Suppressor macrophage (primary cell): ENCODE measurements at places on chromosomes 2 and 18.

DNA sequence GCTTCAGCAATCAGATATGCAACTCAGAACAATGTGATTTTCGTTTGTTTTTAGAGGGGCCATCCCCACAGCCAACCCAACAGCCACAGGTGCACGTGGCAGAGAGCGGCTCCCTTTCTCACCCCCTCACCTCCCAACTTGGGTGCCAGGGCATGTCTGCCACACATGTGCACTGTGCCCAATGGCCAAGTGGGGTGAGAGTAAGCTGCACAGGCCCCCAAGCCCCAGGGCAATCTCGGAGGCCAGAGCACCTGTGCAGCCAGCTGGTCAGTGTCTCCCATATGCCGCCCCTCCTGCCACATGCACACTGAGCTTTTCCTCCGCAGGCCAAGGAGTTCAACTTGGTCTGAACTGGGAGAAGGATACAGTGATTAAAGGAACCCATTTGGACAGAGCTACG, 1130.2 kb downstream of the DSC3 start:
- DNase-seq: no peak

DNA sequence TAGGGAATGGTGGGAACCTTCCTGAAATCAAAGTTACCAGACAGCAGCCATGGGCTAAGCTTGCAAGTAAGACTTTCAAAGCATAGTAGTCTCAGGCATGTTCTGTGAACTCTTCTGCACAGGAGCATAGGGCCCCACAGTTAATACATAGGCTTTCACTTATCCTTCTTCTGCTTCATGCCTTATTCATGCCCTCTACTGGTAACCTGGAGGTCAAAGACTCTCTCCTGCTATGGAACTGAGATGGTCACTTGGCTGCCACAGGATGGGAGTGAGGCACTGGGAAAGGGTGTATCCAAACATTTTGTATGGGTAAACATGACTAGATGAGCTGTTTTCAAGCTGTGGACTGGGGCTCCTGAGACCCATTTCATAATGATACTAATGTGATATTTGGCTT, 49.1 kb upstream of the ZNF638 start:
- DNase-seq: peak; percentile 28

GRCh38 chr2:239570971-239571520, 170.2 kb upstream of the HDAC4 start:
- DNase-seq: no peak

DNA sequence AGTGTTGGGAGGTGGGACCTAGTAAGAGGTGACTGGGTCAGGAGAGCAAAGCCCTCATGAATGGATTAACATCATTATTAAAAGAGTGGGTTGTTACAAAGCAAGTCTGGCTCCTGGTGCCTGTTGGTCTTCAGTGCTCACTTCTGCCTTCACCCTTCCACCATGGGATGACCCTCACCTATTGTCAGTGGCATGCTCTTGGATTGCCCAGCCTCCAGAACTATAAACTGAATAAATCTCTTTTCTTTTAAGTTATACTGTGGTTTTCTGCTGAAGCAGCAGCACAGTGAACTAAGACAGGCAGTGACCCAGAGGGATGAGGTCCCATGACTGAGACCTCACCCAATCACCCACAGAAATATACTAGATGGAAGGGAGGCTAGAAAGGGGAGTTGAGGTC, 57.5 kb upstream of the ATL2 start:
- no peak for DNase-seq

- DNase-seq: no peak
Observed at GRCh38 chr2:9356261-9356660, 67.1 kb downstream of the ITGB1BP1 start.

DNA sequence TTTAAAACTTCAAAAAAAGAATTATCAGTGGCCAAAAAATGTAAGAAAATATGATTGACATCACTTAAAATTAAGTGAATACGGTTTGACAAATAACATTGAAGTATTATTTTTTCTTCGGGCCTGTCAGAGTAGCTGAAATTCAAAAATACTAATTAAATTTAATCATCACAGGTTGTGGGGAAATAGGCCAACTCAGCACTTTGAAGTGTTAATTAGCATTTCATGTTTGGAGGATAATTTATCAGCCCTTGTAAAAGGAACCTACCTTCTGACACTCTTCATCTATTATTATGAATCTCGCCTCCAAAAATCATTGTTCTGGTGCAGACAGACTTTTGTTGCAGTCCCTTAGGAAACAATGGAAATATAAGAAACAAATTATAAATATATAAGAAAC, 17.6 kb upstream of the OR6B3 start:
- DNase-seq: no peak

GRCh38 chr2:213057977-213058376, 93.4 kb downstream of the IKZF2 start:
- no peak for DNase-seq

- DNase-seq: no peak
Observed at GRCh38 chr18:27991391-27991790, 185.5 kb downstream of the CDH2 start.

GRCh38 chr2:88016086-88016959, at the start of gene RNU2-63P:
RNU2-63P (minus strand) TSS chr2:88016547.
- DNase-seq: peak; percentile 77

DNA sequence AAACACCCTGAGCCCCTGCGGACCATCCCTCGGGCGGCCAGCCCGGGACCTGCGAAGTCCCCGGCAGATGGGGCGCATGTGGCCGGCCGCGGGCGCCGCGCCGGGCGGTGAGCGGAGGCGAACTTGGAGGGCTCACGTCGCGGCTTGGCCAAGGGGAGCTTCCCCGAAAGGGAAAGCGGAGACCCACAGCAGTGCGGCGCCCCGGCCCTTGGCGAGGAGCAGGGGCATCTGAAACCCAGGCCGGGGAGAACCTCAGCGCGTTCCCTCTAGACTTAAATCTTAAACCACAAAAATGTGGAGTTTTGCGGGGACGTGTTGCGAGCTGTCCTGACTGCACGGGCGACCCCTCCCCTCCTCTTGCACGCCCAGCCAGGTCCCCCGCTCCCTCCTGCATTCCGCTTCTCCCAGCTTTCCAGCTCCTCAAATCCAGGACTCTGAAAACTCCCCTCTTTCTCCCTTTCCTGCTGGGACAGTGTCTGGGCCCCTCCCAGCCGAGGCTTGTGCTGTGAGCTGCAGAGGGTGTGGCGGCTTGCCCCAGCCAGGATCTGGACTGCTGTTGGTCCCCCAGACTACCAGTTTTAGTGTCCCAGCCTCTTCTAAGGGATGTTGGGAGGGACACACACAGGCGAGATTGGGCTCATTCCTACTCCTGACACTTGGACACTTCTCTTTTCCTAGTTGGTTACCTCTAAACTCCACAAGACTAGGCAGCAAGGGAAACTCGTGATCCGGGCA, 1.3 kb downstream of the FMNL2 start:
- DNase-seq: peak; percentile 69

DNA sequence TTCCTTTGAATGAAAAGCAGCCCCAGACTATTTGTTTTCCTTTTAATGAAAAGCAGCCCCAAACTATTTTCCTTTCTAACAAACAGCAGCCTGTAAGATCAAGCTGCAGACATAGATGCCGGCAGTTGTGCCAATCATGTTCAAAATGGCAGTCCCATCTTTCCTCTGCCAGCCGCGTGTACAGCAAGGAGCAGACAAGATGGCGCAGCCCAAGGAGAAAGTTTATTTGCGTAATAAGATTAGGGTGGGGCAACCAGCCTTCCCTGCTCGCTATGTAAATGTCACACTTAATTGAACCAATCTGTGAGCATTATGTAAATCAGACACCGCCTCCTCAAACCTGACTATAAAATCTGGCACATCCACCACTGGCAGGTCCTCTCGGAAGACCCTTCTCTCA, 226.0 kb downstream of the TGIF1 start:
- DNase-seq: no peak

DNA sequence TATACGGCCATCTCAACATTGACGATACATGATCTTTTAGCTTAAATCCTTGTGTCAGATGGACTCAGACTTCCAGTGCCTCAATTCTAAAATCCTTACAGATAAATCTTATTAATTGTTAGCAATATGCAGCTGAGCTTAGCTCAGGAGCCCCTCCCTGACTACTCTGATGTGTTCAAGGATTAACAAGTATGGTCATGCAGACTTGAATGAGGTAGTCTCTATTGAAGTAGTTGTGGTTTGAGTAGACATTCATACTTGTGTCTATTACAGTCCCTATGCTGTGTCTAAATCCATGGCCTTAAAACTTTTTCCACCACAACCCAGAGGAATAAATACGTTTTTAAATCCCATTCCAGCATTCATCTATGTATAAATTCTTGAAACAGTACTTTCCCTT, 119.5 kb downstream of the NUP35 start:
- DNase-seq: no peak

DNA sequence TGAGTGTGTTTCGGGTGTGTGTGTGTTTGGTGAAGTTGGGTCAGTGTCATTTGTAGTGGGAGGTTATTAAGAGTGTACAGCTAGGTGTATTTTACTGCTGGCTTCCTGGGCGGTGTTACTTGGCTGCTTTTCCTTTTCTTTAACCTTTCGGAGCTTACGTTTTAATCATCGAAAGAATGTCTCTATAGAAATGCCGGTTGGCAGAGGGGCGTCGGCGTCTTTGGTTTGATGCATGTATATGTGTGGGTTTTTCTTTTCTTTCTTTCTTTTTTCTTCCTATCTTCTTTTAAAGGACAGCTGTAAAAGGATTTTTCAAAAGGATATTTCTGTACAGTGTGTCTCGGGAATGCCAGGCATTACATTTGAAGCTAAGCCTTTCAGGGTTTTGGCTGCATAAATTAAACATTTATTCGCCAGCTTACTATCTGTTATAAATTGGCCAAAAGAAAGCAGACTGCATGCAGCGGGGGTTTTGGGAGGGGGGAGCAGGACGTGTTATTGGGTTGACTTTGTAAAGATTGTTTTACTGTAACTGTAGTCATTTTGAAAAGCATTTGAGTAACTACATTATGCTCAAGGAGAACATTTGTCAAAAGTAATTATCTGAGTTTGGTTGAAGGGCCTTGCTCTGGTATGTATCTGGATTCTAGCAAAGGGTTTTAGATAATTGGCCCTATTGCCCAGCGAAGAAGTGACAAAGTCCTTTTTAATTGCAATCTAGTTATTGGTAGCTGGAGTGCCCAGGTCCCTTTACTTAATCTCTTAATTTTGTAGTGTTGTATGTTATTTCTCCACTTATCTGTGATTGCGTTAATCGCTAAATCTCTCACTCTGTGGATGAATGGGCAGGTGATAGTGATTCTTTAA, 1.6 kb downstream of the ASXL3 start:
- DNase-seq: no peak

DNA sequence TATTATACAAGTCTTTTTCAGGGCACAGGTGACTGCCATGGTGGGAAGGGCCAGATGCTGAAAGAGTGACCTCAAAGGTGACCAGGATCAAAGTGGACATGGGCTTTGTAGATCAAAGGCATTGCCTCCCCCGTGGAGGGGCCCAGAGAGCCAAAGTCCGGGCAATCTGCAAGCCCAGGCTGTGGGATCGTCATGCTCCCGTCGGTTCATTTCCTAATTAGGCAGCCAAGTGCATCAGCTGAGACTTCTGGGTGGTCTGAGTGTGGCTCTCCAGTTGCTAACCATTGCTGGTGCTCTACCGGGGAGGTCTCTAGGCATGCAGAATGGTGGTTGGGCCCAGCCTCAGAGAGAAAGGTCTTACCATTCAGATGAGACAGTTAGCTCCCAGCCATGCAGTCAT, 61.6 kb downstream of the TRIB2 start:
- no peak for DNase-seq

GRCh38 chr2:60479226-60480088, 74.0 kb downstream of the BCL11A start:
- no peak for DNase-seq

DNA sequence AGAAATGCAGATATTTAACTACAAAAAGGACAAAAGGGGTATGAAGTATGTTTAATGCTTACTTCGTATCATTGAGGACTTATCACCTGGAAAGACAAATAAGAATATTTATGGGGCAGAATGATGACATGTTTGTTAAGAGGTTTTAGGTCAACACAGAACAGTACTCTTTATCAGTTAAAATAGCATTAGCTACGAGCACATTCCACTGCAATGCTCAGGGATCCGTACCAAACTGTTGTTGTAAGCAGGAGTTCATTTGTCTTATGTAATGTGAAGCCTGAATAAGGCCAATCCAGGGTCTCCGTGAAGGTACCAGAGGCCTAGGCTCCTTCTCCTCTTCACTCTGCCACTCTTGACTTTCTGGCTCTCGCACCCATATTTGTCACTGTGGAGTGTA, 465.7 kb upstream of the NRP2 start:
- DNase-seq: no peak

DNA sequence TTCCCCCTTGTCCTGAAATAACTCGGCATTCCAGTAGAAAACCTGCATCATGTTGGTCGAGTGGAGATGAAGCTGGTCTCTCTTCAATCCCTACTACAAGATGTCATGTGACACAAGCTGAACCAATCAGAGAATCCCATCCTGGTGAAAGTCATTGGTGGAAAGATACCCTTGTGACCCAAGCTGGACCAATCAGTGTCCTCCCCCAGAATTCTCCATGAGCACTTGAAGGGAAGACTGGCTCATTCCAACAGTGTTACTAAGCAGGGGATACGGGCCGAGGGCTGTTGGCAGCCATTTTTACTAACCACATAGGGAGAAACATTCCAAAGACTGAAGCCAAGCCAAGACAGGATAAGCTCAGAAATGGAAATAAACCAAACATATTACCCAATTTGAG, 298.3 kb downstream of the ICOS start:
- no peak for DNase-seq

GRCh38 chr2:159193791-159194190, 92.7 kb downstream of the WDSUB1 start:
- peak; percentile 57 for DNase-seq

- no peak for DNase-seq
Observed at GRCh38 chr2:239456940-239457339, 56.1 kb upstream of the HDAC4 start.

GRCh38 chr2:154692927-154693326, 5.6 kb upstream of the KCNJ3 start:
- DNase-seq: no peak

DNA sequence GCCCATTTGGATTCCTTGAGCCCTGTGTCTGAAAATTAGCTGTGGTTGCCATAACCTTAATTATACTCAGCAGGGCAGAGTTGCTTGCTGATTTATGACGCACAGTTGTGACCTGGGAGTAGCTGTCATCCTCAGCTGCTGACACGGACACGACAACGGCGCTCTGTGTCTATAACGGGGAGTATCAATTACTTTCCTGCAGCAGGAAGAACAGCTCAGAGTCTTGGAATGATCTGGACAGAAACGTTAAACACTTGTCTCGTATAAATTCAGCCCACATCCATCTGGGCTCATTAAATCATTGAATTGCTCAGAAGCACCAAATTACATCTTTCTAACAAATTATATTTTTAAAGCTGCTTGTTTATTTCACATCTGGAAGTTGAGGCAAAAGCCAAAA, 116.3 kb downstream of the SEPTIN10 start:
- no peak for DNase-seq

DNA sequence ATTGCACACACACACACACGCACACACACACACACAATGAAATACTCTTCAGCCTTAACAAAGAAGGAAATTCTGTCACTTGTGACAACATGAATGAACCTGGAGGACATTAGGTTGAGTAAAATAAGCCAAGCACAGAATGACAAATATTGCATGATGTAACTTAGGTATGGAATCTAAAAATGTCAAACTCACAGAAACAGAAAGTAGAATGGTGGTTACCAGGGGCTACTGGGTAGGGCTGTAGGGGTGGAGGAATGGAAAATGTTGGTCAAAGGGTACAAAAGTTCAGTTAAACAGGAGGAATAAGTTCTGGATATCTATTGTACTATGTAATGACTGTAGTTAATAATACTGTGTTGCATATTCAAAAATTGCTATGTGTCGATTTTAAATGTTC, 29.5 kb downstream of the SCN2A start:
- DNase-seq: no peak

- DNase-seq: no peak
Observed at GRCh38 chr2:232411901-232412629, 5.4 kb downstream of the ALPG start.
